ENCODE measurements at places on chromosomes 6 and 20.
A peak's percentile ranks its signal among the peaks of the same experiment; 100 is the strongest.

GRCh38 chr6:39432330-39433025, 110.0 kb upstream of the KCNK16 start:
- DNase-seq: no peak

DNA sequence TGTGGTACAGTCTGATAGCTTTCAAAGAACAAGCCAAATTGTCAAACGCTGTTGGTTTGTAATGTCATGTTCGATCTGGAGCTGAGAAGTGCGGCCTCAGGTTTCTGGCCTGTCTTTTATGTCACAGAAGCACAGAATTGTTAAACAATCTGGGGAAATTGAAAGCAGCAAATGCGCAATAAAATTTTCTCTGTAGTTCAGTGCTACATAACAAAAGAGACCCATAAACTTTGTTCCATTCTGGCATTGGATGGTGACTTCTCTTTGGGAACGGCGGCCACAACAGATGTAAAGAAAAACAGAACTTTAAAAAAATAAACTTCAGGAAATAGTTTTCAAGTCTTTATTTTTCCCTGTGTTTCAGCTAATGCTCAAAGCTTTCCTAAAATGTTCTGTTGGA, 106.9 kb downstream of the PRL start:
- DNase-seq: no peak

GRCh38 chr6:89412071-89413005, at the start of gene RRAGD:
Gene RRAGD, minus strand, starts transcription at chr6:89412273. Its CDS starts 280 bp downstream, at chr6:89411993.
- DNase-seq: peak; percentile 28

GRCh38 chr6:1612974-1613306, 3.2 kb downstream of the FOXC1 start:
- DNase-seq: no peak

DNA sequence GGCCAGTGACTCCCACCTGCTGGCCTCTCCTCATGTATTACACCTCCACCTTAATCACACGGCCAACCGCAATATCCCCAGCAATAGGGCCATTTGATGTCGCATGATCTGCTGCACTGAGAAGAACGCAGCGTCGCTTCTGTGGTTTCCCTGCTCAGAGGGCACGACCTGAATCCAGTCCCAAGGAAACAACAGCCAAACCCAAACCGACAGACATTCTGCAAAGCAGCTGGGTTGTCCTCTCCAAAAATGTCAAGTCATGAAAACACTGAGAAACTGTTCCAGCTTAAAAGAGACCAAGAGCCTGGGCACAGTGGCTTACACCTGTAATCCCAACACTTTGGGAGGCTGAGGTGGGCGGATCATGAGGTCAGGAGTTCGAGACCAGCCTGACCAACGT, 7.5 kb upstream of the BPI start:
- DNase-seq: no peak

GRCh38 chr20:16433293-16433580, 140.0 kb downstream of the KIF16B start:
- DNase-seq: no peak

- DNase-seq: no peak
Observed at GRCh38 chr6:35607517-35608233, 81.0 kb downstream of the FKBP5 start.

DNA sequence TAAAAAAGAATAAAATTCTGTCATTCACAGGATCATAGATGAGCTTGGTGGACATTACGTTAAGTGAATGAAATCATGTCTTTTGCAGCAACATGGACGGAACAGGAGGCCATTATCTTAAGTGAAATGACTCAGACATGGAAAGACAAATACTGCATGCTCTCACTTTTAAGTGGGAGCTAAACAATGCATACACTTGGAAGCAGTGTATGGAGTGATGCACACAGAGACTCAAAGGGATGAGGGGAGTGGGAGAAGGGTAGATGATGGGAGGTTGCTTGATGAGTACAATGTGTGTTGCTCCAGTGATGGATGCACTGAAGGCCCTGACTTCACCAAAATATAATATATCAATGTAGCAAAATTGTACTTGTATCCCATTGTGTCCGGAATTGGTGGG, 293.4 kb downstream of the CD109 start:
- no peak for DNase-seq

DNA sequence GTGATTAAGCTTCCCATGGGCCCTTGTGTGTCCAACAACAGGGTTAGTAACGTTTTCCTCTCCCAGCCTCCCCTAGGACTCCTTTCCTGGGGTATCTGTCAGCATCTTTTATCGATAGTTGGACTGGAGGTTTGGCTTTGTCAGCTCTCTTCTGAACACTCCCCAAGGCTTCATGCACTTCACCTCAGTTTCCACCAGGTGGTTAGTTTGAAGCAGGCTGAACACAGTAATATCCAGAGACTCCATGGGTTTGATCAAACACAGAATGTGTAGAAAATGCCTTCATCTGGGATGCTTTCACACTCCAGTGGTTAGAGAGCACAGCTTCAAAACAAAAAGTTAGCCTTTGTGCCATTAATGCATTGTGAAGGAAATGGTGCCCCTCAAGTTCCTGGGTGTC, 139.1 kb downstream of the SLC24A3 start:
- no peak for DNase-seq

DNA sequence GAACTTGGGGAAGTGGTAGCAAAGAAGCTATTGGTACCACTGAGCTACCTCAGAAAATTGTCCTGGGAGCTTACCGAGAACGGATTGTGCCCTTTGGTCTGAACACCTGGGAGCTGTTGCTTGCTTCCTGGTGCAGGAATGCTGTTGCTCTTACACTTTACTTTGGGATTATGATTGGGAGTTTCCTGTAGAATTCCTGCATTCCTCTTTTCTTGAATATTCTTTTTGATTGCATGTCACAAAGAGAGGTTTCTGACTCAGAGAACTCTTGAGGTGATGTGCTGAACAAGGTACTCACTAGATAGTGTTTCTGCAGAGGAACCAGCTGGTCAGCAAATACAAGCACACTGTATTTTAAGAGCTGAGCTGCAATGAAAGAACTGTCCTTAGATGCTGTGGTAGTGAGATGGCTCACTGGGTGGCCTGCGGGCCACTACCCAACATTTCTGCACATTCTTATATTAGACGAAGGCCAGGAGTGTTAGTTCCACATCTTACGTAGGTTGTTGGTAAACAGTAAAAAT, 35.0 kb downstream of the LRRC1 start:
- no peak for DNase-seq

- no peak for DNase-seq
Observed at GRCh38 chr6:90124874-90125510, 171.7 kb downstream of the BACH2 start.

DNA sequence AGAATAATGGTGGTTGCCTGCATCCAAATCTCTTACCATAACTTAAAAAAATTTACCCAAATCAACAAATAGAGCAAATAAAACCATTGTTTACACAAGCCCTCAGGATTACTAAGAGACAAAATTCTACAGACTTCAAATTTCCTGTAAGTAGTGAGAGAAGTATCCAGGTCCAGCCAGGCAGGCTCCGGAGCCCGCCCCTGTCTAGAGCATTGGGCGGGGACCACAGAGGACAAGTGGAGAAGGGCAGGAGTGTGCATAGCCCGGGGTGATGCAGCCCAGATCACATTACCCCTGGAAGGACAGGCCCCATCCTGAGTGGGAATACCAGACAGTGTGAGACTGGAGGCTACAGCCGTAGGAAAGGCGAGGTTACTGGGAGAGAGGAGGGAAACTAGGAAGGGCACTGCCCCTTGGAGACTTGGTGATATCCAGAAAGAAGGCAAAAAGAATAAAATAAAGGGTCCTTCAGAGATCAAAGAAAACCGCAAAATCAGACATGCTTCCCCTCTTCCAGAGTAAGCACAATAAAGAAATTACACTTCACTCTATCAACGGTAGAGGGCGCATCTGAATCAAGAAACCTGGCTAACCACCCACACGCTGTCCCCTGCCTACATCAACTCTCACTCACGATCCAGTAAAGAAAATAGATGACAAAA, 26.6 kb downstream of the RIN2 start:
- DNase-seq: no peak

- no peak for DNase-seq
Observed at GRCh38 chr6:107458672-107459282, 587 bp downstream of the PDSS2 start.

GRCh38 chr6:111662794-111663593, 57.3 kb upstream of the TRAF3IP2 start:
- no peak for DNase-seq

GRCh38 chr6:95431637-95432228, 145.6 kb upstream of the MANEA start:
- no peak for DNase-seq

DNA sequence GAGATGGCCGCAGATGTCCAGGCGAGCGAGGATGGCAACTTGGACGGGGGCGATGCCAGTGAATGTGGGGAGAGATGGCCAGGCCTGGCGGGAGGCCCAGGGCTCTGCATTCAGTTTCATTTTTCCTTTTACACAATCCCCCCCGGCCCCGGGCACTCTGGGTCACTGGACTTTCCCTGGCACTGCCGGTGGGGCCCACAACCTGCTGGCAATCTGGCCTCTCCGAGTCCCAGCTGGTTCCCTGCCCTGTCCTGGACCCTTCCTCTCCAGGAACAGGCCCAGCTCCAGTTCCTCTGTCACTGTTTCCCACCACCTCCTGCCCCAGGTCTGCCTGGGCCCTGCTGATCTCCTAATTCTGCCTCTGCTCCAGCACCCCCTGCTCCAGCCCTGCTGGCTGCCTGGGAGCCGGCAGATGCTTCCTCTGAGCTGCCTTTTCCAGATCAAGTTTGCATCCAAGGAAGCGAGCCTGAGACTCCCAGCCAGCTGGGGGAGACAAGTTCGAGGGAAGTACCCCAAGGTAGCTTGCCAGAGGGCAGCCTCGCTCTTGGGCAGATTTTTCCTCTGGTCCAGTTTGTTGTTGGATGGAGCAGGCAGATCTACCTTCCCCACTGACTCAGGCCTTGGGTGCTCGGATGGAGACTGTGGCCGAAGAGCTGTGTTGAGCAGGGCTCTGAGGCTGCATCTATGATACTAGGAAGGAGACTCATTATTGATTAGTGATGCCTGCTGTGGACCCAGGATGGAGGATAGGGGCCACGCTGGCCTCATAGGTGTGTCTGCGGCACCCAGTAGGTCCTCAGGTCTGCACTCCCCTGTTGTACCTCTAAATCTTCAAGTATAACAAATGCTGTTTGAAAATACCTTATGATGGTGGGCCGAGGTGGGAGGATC, 83.2 kb downstream of the CEBPB start:
- no peak for DNase-seq

DNA sequence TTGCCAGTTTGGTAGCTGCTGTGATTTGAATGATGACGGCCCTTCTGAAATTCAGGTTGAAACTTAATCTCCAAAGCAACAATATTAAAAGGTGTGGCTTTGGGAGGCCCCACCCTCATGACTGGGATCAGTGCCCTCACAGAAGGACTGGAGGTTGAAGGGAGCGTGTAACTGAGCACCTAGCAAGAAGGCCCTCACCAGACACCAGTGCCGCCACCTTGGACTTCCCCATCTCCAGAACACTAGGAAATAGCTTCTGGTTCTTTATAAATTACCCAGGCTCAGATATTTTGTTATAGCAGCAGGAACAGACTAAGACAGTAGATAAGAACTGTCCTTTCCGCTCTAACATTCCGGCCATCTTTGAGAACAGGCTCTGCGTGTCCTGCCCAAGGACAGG, 243.1 kb downstream of the DLL1 start:
- DNase-seq: no peak

GRCh38 chr6:42378125-42378524, 73.6 kb downstream of the TRERF1 start:
- DNase-seq: no peak

DNA sequence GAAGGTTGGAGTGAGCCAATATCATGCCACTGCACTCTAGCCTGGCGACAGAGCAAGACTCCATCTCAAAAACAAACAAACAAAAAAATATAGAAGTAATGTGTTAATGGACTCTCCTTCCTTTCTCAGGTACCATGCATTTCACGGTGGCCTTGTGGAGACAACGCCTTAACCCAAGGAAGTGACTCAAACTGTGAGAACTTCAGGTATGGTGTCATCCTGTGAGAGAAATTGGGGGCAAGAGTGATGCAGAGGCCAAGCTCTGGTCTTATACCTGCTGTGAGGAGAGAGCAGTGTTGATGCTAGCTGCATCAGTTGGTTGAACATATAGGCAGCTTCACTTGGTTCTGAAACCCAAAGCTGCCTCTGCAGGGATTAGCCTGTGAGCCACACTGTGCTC, 6.2 kb downstream of the ITCH start:
- DNase-seq: no peak

DNA sequence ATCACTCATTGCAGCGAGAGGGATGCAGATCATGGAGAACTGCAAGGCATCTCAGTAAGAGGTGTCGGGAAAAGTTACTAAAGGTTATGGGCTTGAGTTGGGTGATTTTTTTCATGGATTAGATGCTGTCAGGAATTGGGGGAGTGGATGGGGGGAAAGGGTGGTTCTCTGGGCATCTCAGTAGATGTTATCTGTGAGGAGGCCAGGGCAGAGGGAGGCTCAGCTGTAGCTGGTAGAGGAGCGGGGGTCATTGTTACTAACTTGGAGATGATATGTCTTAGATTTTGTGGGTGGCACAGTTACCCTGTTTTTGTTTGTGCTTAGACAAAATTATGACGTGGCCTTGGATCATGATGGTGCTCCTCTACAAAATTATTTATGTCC, 2.6 kb upstream of the PCMTD2 start:
- DNase-seq: no peak

DNA sequence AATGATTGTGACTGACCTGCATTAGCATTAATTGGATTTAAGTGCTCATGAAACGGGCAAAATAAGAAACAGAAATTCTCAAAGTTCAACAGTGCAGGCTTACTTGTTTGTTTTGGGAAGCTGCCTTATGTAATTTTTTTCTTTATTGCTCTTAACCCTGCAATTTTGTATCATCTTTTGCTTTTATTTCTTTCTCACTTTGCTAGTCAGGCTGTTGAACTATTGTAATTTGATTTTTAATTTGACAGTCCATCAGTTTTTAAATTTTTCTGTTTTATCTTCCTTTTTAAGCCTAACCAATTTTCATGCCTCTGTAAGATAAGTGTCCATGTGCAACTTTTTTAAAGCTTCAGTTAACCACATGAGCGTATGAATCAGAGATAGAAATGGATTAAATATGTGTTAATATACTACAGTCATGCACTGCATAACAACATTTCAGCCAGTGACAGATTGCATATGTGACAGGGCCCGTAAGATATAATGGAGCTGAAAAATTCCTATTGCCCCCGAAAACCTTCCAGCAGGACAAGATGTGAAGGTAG, 44.6 kb downstream of the PEX7 start:
- no peak for DNase-seq

DNA sequence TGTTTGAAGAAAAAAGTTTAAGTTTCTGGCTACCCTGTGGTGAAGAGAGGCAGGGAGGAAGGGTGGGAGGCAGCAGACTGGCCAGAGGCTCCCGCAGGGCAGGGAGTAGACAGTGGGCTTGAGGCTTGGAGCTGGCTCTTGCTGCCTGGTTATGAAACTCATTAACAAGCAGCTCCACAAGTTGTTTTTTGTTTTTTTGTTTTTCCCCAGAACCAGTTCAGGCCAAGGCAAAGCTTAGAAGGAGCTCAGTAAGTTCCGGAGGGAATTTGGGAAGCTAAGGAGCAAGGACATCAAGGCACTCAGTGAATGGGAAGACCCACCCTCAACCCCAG, 4.0 kb downstream of the DLL1 start:
- DNase-seq: no peak

Data from thoracic aorta (tissue), 2 donors.